ENCODE measurements at places on chromosomes 11 and 22.

DNA sequence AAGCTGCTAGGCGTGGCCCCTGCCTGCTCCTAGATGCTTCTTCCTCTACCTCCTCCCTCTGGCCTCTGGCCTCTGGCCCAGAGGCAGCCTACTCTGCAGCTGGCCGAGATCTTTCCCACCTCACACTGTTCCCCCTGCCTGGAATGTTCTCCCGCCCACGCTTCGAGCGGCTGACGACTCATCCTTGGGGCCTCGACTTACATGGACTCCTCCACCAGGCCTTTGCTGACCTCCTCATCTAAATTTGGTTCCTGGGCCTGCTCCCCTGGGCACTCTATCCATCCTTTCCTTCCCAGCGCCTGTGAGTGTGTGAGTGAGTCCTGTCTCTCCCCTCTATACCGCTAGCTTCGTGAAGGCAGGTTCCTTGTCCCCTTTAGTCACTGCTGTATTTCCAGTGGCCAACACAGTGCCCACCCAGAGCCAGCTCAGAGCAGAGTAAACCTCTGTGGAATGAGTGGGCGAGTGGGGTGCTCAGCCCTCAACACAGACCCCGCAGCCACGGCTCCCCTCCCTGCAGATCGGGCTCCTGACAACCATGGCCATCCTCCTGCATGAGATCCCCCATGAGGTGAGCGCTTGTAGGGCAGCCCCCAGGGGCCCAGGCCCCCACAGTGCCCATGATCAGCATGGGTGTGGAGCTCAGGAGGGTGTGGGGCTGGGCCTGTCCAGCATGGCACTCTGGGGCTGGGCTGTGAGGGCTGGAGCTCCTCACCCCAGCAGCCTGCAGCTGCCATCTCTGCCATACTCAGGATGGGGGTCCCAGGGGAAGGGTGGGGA is 5.7 kb downstream of the SLC39A13 start:
- no peak for DNase-seq

- DNase-seq = no peak
These were observed 1151.2 kb upstream of the CCDC90B start for GRCh38 chr11:84437071-84437980.

- DNase-seq = no peak
These were observed 26.5 kb upstream of the NECTIN1 start for GRCh38 chr11:119755356-119756071.

DNA sequence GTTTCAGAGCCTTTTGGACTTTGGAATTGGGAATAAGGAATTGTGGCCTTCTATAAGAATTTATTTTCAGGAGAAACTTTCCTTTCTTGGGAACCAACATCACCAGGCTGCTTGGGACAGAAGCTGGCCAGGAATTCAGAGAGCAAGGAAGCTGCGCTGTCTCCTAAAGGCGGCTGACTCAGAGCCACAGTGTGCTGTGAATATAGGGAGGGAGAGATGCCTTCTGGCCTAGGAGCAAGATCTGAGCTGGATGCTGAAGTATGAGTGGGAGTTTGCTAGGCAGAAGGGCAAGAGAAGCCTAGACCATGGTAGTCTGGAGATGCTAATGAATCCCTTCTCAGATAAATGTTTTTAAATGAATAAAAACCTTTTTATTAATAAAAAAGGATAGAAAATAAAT is 213.7 kb upstream of the TBCEL start:
- DNase-seq = no peak

- no peak for DNase-seq
These were observed 57.8 kb downstream of the NXPE1 start for GRCh38 chr11:114501901-114502300.

- DNase-seq = no peak
These were observed 11.2 kb upstream of the RAB3IL1 start for GRCh38 chr11:61928606-61929005.

DNA sequence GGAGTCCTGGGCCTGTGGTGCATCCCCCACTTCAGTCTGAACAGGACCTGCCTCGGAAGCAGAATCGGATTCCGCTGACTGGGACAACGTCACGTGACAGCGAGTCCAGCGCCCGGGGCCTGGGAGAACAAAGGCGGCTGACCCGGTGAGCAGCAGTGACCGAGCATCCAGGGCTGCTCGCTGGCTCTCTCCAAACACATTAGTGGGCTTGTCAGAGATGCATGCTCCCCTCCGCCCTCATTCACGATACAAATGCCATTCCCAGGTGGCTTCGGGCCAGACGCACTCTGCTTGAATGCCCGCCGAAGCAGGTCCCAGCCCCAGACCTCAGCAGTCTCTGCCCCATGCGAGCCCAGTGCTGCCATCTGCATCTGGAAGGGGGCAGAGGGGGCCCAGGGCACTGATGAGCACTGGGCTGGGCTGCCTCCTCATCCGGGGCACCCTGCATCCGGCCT is 91.0 kb downstream of the WNT7B start:
- DNase-seq = no peak

DNA sequence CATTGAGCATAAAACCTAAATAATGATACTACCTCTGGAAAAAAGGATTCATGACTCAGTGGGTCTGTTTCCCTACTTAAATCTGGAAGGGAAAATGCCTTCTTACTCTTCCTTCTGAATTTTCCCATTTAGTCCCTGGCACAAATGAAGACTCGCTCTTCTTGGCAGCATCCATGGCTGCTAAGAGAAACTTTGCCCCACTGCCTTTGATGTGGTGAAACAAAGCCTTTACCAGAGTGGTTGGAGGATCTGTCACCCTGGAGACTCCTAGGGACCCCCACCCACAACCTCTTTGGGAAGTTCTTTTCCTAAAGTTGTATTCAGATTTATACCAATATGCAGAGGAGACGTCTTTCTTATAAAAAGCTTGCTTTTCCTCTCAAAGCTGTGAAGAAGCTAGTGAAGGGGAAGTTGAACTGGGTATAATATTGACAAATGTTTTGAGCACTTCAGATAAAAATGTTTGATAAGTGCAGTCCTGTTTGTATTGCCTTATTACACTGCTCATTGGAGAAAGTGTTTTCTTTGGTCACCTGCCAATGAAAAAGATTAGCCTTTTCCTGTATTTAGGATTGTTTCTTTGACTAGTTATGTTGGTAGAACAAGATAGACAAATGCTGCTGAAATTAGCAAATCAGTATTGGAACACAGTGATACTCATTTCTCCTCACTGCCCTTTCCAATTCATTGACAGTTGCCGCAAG is 77.3 kb downstream of the ARFGAP2 start:
- no peak for DNase-seq

- no peak for DNase-seq
These were observed 24.0 kb downstream of the PRDM11 start for GRCh38 chr11:45170484-45170883.

- DNase-seq = no peak
These were observed 35.3 kb downstream of the GALNT18 start for GRCh38 chr11:11586465-11586864.

GRCh38 chr11:83544846-83545245 is 258.7 kb upstream of the CCDC90B start:
- no peak for DNase-seq

GRCh38 chr22:25083807-25084200 is 115.9 kb upstream of the CRYBB3 start:
- no peak for DNase-seq

DNA sequence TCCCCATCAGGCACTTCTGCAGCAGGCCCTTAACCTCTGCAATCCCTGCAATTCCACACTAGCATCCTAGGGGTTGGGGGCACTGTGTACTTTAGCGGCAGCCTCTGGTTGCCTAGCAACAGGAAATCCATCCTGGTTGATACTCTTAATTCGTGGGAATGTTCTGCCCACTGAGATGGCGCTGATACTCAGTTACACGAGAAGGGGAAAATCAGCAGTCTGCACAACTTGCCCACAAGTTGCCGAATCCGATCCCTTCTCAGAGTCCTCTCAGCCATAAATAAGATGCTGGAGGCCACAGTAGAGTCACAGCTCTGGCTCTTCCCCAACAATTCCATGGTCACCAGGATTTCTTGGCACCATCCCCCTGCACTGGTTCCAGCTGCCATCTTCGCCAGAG is 57.6 kb upstream of the CRYBB3 start:
- no peak for DNase-seq

DNA sequence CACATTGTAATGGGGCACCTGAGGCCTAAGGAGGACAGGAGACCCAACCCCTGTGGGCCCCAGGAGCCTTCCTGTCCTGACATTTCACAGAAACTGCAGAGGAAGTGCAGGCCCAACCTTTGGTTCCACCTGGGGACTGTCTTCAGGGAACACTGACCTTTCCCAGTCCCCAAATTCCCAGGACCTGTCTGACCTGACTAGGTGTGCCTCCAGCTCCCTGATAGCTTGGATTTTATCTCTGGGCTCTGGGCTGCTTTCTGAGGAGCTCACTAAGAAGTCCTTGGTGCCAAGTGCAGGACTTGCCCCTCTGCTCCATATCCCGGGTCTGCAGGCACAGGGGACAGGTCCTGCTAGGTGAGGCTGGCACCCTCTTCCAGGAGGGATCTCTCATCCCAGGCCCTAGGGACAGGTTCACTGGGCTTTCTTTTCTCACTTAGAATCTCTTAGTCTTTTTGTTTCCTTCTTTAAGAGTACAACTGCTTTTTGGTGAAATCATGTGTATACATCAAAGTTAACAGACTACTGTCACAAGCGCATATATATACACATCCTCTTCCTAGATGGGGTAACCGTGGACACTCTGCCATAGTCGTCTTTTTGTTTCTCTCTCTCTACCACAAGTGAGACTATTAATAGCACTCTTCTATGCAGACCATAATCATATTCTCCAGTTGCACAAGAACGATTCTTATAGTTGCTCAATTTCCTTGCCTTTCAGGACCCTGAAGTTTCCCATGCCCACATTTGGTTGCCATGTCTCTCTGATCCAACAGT is 72.0 kb upstream of the IGLL5 start:
- DNase-seq = no peak

DNA sequence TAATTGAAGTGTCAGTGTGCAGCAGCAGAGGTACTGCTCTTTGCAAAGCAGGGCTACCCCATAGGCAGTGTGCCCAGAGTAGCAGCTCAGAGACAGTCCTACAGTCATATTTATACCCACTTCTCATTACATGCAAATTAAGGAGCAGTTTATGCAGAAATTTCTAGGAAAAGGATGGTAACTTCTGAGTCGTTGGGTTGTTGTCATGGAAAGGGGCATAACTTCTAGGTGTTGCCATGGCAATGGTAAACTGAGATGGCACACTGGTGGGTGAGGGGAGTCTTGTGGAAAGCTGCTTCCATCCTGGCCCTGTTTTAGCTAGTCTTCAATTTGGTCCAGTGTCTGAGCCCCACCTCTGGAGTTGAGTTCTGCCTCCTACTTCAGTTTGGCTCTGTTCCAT is 77.4 kb downstream of the MN1 start:
- DNase-seq = no peak

GRCh38 chr11:23236826-23237555 is 376.7 kb upstream of the CCDC179 start:
- DNase-seq = no peak

GRCh38 chr11:32118025-32118974 is 27.4 kb downstream of the RCN1 start:
- DNase-seq = no peak

GRCh38 chr11:117915672-117916235 is 13.4 kb downstream of the TMPRSS13 start:
- no peak for DNase-seq

DNA sequence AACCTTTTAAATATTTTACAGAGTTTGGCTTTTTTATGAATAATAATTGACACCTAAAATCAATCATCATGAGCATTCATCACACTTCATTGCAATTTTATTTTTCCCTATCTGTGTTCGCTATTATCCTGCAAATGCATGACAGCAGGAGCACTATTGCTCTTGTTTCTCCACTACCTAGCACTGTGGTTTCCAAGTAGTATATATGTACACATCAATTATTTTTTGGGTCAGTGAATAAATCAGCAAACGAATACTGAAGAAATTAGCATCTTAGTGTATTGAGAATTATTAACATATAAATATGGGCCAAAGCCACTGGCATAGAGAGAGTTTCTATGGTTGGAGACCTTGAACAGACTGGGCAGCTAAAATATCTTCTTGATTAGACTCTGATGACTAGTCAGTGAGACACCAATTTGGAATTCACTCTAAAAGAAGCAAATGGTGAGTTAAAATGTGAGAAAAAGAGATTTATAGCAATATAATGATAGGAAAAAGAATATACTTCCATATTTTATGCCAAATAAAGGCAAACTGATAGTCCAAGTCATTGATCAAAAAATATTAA is 731.1 kb upstream of the LUZP2 start:
- DNase-seq = no peak

GRCh38 chr11:69008737-69009440 is 4.2 kb downstream of the MRGPRF start:
- DNase-seq = no peak

GRCh38 chr11:68383976-68384501 is 71.6 kb downstream of the LRP5 start:
- DNase-seq = peak; percentile 41

GRCh38 chr22:24985826-24986214 is 33.3 kb downstream of the KIAA1671 start:
- DNase-seq = no peak

- DNase-seq = no peak
These were observed 10.3 kb upstream of the GAS2 start for GRCh38 chr11:22656130-22656529.

GRCh38 chr11:67349036-67349435 is 4.3 kb downstream of the POLD4 start:
- DNase-seq = no peak

GRCh38 chr22:27971926-27972325 is 52.9 kb upstream of the PITPNB start:
- no peak for DNase-seq

DNA sequence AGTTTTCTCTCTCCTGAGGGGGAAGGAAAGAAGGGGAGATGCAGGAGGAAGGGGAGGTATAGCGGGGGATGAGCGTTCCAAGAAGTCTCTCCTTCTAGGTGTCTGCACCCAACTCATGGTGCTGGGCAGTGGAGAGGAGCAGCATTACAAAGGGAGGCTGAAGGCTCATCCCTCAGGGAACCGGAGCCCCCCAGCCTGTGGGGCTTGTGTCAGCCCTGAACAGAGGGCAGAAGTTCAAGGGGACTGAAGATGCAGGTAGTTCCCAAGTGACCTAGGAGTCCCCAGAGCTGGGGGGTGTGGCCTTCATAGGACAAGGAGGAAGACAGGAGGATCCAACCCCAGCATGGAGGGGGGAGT is 1.8 kb downstream of the C11orf68 start:
- DNase-seq = no peak

GRCh38 chr11:72594493-72595291 is 79.5 kb downstream of the PDE2A start:
- DNase-seq = no peak

DNA sequence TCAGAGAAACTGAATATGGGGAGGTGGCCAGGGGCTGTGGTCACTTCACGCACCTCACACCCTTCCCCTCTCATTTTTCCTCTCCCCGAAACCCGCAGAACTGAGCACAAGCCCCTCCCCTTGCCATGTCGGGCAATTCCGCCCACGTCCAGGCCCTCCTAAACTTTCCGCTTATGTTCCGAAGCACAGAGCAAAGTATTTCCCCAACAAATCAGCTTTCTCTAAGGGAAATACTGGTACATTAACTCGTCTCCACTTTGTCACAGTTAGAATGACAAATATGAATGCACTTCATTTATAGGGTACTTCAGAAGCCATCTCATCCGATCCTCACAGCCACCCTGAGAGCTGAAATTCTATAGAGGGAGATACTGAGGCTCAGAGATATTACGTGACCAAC is 94.7 kb upstream of the TMEM45B start:
- no peak for DNase-seq

GRCh38 chr11:32341620-32342613 is 93.4 kb downstream of the WT1 start:
- no peak for DNase-seq
